ENCODE measurements at places on chromosomes 5 and 9. TPM values are rescaled to one million over a fixed set of nuclear protein-coding genes. Genes with fewer than 3 reads are reported as not detected.

DNA sequence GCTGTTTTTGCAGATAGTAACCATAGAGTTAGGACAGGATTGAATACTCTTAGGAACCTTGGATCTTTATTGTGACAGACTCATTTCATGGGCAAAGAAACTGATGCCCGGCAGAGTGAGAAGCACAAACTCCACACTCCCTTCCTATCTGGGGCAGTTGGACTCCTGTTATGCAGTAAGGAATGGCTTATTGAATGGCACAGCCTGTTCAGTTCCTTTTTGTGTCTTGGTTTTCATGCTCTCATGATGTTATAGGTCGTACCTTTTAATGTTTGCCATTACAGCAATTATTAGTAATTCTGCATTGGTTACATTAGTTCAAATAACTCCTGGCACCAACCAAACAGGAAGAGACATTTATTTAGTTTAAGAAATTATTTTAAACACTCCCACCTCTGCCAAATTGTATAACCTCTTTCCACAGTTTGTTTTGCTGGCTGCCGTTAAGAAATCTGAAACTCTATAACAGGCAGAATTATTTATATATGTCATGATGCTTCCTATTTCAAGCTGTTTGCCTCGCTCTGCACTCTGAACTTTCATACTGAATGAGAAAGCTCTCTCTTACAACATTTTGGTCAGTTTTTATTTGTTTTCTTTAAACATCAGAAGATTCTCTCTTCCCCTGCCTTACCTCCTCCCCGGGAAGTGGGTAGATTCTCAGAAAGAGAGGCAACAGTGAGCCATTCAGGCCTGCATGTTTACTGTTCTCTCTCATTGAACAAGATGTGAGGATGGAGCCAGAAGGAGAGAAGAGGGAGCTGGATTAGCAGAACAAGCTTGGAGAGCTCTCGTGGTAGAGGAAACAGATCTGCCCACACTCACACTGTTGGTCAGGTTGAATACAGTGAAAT is 144.4 kb downstream of the ARHGEF28 start:
- no peaks in the 10 kb centered on the region for H3K27me3 ChIP-seq
- no peaks in the 10 kb centered on the region for H3K36me3 ChIP-seq
- DNase-seq: no peak
- peak overlapping the region; percentile 8 for H3K27ac ChIP-seq
- H3K4me3 ChIP-seq: no peak overlapping the region
- peaks cover 18% of the 10 kb centered on the region for H3K4me1 ChIP-seq

DNA sequence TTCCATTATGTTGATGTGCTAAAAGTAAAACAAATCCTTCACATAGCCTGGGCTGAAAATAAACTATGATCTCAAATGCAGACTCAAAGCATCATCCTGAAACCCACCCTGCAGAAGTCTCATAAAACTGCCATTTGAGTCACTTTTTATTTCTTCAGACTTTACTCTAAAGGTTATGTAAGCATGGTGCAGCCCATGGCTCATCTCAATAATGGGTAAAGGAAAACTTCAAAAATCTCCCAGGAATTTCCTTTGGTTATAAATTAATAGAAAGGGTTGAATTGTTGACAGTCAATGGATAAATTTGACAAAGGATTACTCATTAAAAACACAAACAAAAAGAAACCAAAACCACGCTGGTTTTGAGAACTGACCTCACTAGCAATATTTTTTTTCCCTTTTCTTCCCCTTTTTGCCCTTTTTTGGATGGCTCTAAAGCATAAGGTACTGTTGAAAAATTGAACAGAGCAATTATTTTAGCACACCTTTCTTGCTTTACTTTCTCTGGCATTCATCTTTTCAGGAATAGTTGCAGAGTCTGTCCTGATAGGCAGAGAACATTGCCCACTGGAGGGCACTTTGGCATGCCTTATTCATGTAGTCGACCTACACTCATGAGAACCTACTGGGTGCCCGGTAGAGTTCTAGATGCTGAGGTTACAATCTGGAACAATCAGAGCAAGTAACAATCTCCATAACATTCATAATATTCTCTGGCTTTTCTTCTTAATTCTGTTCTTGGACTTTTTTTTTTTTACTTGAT is 191.4 kb downstream of the TMEM167A start:
- no peaks in the 10 kb centered on the region for H3K4me1 ChIP-seq
- DNase-seq: no peak
- H3K27me3 ChIP-seq: no peaks in the 10 kb centered on the region
- no peak overlapping the region for H3K27ac ChIP-seq

DNA sequence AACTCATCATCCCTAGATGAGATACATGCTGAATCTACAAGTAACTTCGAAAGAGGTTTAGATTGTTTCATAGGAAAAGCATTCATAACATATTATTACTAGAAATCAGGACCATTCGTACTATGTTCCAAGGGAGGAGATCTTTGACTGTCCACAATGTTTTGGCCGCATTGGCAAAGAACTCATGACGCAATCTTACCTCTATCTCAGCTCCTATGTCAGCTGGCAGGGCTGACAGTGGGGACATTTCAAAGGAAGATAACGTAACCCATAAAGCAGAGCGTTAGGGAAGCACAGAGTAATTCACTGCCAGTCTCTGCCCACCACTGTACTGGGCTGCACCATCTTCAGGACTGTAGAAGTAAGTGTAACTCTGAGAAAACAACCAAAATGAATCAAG is 69.7 kb downstream of the EFNA5 start:
- DNase-seq: no peak
- H3K4me3 ChIP-seq: no peak overlapping the region
- no peaks in the 10 kb centered on the region for H3K27me3 ChIP-seq
- no peaks in the 10 kb centered on the region for H3K4me1 ChIP-seq
- H3K36me3 ChIP-seq: no peaks in the 10 kb centered on the region

DNA sequence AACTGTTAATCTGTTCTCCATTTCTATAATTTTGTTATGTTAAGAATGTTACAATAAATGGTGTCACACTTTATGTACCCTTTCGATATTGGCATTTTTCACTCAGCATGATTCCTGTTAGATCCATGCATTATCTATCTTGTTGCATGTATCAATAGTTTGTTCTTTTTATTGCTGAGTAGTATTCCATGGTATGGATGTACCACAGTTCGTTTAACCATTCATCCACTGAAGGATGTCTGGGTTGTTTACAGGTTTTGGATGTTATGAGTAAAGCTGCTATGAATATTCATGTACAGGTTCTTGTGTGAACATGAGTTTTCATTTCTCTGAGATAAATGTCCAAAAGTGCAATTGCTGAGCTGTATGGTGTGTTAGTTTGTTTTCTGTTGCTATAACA is 26.3 kb upstream of the CCDC112 start:
- H3K36me3 ChIP-seq: no peaks in the 10 kb centered on the region
- no peaks in the 10 kb centered on the region for H3K27me3 ChIP-seq
- H3K4me1 ChIP-seq: no peaks in the 10 kb centered on the region
- no peak for DNase-seq

GRCh38 chr5:175477440-175477839 is 920 bp upstream of the SFXN1 start:
- no peaks in the 10 kb centered on the region for H3K36me3 ChIP-seq
- H3K4me3 ChIP-seq: no peak overlapping the region
- H3K4me1 ChIP-seq: peaks cover 33% of the 10 kb centered on the region

GRCh38 chr9:137241490-137242268 is 592 bp downstream of the TUBB4B start:
- peaks cover 19% of the 10 kb centered on the region for H3K36me3 ChIP-seq
- no peaks in the 10 kb centered on the region for H3K27me3 ChIP-seq
- peak overlapping the region; percentile 85 for H3K4me3 ChIP-seq
- no peak for DNase-seq

- no peaks in the 10 kb centered on the region for H3K36me3 ChIP-seq
- H3K4me1 ChIP-seq: peaks cover 67% of the 10 kb centered on the region
- no peak overlapping the region for H3K4me3 ChIP-seq
- no peaks in the 10 kb centered on the region for H3K27me3 ChIP-seq
- DNase-seq: no peak
These were observed 6.9 kb upstream of the AKNA start for GRCh38 chr9:114394523-114395333.

FOXE1 gene
- not detected for total RNA-seq

PCDHGA2 gene
- total RNA-seq: 3.8 TPM

KCNMB1 gene
- 81.0 TPM for total RNA-seq

SPINK1 gene
- not detected for total RNA-seq

GFI1B gene
- 0.17 TPM for total RNA-seq

Data from esophagus muscularis mucosa (tissue), 4 donors.